ENCODE measurements at places on chromosomes 1 and 21. TPM values are rescaled to one million over a fixed set of nuclear protein-coding genes. Genes with fewer than 3 reads are reported as not detected.

ORC1 gene
- total RNA-seq, result 6.9 TPM

SERTAD4 gene
- 1.9 TPM for total RNA-seq

AMY2A gene
- total RNA-seq, result 0.24 TPM

GRCh38 chr21:28547766-28548165 is 444.9 kb downstream of the LTN1 start:
- no peak overlapping the region for H3K4me3 ChIP-seq
- no peaks in the 10 kb centered on the region for H3K27me3 ChIP-seq
- H3K36me3 ChIP-seq, result no peaks in the 10 kb centered on the region
- no peak for DNase-seq
- H3K4me1 ChIP-seq, result no peaks in the 10 kb centered on the region

DNA sequence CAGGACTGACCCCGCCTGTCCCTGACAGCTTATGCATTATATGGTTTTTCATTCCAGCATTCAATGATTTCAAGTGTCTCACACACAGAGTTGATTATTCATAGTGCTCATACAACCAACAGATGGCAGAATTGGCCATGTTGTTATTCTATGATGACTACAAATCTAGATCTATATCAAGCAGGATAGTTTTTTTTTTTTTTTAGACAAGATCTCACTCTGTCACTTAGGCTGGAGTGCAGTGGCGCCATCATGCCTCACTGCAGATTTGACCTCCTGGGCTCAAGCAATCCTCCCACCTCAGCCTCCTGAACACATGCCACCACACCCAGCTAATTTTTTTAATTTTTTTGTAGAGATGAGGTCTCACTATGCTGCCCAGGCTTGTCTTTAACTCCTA is 40.1 kb upstream of the LRRC8D start:
- no peaks in the 10 kb centered on the region for H3K36me3 ChIP-seq
- no peak for DNase-seq
- no peak overlapping the region for H3K4me3 ChIP-seq
- H3K27ac ChIP-seq, result no peak overlapping the region

- no peaks in the 10 kb centered on the region for H3K27me3 ChIP-seq
- H3K27ac ChIP-seq, result no peak overlapping the region
- no peak overlapping the region for H3K4me3 ChIP-seq
- DNase-seq, result no peak
- H3K36me3 ChIP-seq, result no peaks in the 10 kb centered on the region
- H3K4me1 ChIP-seq, result no peaks in the 10 kb centered on the region
Observed at GRCh38 chr1:118618618-118619340, 369.4 kb downstream of the TBX15 start.

DNA sequence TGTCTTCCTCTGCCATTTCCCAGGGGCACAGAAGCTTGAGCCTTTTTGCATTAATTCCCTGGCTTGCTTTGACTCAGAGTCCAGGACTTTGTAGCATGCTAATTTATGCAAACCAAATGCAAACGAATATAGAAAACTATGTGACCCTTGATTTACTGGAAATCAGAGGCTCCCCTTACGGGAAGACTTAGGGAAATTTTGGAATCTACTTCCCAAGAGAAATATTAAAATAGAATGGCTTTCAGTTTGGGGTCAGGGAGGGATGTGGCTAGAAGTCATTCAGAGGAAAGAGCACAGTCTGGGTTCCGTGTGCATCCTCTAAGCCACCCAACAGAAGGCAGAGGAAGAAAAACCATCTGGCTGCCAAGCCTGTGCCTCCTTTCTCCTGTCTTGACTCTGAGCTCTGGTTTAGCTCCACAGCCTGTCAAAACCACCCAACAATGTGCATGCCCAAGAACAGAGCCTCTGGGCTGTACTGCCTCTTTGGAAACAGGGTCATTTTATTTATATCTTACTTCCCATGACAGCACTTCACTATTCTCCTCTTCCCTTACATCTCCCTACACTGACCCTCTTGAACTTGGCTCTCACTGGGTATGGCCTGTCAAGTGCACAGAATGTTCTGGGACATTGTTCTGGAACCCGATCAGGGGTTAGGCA is 30.1 kb downstream of the ATF3 start:
- peaks cover 16% of the 10 kb centered on the region for H3K4me1 ChIP-seq
- peak; percentile 36 for DNase-seq
- H3K4me3 ChIP-seq, result no peak overlapping the region
- H3K36me3 ChIP-seq, result no peaks in the 10 kb centered on the region
- no peaks in the 10 kb centered on the region for H3K27me3 ChIP-seq

Measured in testis (tissue), 5 donors.